Type B pancreatic cell (in vitro differentiated cells): ENCODE measurements at places on chromosomes 6 and 20. TPM values are rescaled to one million over a fixed set of nuclear protein-coding genes. Genes with fewer than 3 reads are reported as not detected.

HRH3 gene
- total RNA-seq = 0.24 and 0.53 TPM in 2 replicates

CABLES2 gene
- total RNA-seq = 11.7 and 18.4 TPM in 2 replicates

COMMD7 gene
- 72.3 and 82.3 TPM in 2 replicates for total RNA-seq

RAB32 gene
- 19.1 and 21.9 TPM in 2 replicates for total RNA-seq

DSP gene
- 210 and 517 TPM in 2 replicates for total RNA-seq
